ENCODE measurements at places on chromosomes 4 and X.

- no peak for DNase-seq
Observed at GRCh38 chrX:16867947-16868346, 2.2 kb downstream of the RBBP7 start.

GRCh38 chrX:65866773-65867172, 173.1 kb downstream of the VSIG4 start:
- no peak for DNase-seq

GRCh38 chr4:150680651-150681050, 98.7 kb downstream of the MAB21L2 start:
- DNase-seq, result no peak

- no peak for DNase-seq
Observed at GRCh38 chrX:107298276-107298675, 91.9 kb downstream of the DNAAF6 start.

DNA sequence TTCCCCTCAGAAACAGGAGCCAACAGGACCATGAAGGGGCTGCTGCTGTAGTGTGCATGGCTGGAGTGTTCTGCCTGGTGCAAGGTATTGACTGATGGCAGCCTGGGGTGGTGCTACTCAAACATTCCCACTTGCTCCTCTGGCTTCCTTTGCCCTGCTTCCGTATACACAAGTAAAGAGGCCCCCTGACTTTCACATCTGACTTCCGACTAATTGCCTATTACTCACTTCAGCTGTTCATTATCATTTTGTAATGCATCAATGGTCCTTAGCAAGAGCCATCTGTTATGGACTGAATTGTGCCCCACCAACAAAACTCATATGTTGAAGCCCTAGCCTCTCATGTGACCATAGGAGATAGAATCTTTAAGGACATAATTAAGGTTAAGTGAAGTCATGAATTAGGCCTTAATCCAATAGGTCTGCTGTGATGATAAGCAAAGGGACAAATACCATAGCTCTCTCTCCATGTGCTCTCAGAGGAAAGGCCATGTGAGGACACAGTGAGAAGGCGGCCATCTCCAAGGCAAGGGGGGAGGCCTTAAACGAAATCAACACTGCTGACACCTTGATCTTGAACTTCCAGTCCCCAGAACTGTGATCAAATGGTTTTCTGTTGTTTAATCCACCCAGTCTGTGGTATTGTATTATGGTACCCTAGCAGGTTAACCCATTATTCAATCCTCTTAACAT, 122.5 kb upstream of the CLNK start:
- DNase-seq, result no peak

GRCh38 chr4:94635177-94635576, 122.6 kb upstream of the BMPR1B start:
- DNase-seq, result no peak

DNA sequence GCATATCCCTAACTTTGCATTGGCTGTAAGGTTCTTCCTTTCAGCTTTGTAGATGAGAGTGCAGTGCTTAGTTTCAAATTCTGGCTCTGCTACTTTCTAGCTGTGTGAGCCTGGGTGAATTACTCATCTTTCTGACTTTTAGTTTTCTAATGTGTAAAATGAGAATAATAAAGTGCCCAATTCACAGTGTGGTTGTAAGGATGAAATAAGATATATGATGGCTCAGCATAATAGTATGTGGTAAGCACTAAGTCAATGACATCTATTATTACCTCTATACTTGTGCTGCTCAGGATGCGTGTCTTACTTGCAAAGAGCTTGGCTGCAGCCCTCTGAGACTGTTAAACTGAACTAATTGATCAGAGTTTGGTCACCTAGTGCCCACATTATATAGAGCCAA, 30.6 kb upstream of the ETNPPL start:
- no peak for DNase-seq

- DNase-seq, result no peak
Observed at GRCh38 chrX:30373479-30373878, 64.3 kb upstream of the NR0B1 start.

- no peak for DNase-seq
Observed at GRCh38 chr4:72900952-72901351, 168.6 kb downstream of the COX18 start.

- no peak for DNase-seq
Observed at GRCh38 chrX:154402622-154403127, 4.5 kb downstream of the RPL10 start.

DNA sequence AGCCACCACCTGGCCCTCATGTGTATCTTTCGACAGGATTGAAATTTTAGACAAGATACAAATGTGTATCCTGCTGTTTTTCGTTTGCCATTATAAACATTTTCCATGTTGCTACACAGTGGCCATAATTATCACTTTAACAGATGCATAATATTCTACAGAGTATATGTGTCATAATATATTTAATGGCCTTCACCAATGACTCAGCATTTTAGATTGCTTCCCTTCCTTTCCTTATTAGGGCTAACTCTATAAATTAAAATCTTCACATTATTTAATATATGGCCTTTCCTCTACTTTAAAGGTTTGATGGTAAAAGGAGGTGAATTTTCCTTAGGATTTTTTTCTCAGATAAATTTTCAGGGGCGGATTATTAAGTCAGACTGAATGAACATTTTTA, 97.4 kb downstream of the HS6ST2 start:
- no peak for DNase-seq

DNA sequence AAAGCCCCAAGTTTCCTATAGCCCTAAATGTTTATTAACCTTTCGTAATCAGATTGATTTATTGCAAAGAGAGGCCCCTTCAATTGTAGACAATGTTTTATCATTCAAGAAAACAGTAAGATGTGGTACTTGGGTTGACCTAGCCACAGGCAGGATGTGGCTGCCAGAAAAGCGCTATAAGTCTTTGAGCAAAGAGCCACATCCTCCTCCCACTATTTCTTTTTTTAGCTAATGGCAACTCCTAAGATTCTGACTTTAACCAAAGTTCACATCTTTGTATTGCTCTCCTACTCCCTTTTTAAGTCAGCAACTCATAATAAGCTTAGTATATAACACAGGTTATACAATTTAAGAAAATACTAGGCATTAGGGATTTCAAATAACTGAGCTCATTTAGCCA, 70.7 kb upstream of the PPP3CA start:
- peak; percentile 43 for DNase-seq

DNA sequence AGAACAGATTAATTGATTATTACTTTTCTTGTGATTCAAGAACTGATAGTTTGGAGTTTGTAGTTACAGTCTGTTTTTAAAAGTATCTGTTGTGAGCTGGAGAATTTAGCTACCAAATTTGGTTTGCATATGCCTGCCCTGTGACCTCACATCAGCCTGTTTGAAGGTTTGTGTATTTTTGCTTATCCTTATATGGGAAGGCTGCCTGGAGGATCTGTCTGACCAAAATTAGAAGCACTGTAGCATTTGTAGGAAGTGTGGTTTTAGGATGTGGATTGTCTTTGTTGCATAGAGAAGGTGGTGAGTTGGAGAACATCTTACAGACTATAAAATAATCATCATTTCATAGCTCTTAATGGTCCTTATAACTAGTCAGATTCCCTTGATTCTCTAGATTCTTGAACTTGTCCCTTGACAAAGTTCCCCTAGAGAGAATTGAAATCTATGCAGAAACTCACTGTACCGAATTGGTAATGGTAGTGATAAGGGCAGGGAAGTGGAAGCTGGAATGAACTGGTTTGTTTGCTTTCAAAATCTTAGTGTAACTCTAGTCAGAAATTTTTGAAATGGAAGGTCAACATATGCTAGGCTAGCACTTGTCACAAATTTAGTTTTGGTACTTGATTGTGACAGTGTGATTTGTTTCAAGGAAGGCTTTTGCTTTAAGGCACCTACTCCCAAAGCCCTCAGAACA, 57.3 kb downstream of the SH3BGRL start:
- DNase-seq, result no peak

DNA sequence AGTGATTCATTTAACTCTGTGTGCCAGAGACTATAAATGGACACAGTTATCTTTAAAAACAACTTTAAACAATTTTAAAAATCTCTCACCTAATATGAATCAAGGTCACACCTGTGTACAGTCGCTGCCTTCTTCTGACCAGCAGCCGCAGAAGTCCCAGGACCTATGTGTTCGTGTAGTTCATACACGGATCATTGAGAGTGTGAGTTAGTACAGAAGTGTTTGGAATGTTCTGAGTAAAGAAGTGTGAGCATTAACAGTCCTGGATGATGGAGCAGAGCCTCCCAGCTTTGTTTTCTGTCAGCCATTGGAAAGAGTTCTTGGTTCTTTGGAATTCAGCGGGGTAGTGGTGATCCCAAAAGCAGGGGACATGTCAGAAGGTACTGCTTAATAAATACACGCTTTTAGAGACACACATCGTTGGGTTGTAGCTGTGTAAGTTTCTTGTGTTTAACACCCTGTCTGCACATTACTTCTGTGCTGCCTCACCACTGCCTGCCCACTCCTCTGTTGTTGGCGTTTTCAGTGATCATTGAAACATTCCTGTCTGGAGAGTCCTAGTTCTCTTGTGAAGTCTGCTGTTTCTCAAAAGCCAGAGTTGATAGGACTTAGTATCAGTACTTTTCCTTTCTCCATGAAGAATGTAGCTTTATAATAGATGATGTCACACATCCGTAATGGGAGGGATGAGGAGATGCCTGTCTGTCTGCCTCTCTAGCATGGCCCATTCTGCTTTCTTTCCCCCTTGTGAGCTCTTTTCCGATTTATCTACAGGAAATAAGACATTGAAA, 90.6 kb downstream of the PTTG2 start:
- no peak for DNase-seq

DNA sequence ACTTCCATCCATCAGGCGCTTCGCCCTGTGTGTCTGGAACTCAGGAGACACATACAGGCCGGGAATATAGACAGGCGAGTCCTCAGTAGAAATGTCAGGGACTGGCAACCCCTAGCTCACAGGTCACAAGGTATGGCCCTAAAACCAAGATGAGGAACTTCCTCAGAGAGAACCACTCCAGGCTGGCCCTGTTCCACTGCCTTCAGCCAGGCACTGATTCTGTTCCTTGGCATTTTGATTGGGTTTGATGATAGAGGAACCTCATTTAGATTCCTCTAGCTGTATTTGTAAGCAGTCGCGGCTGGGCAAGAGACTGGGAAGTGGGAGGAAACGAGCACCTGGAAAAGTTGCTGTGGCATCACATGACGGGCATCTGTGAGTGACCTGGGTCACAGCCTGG, 8.1 kb downstream of the HPSE start:
- no peak for DNase-seq

DNA sequence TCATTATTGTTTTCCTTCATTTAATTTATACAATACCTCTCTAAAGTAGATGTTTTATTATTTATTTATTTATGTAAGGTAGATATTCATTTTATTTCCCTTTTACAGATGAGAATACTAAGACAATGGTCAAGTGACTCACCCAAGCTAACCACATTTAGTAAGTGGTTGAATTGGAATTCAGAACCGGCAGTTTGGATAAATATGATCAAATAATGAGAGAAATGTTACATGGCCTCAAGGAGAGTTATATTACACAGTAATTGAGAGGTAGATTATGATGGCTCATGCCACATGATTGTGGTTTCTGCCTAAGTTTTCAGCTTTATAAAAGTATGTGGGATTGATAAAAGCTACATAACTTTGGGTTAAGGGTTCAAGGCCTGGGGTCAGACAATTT, 239.4 kb upstream of the BOD1L1 start:
- no peak for DNase-seq

All from activated T-cell treated with anti-CD3 and anti-CD28 coated beads for 48 hours (primary cell).